HCEC 1CT (cell line): ENCODE measurements at places on chromosomes 13 and 19.

DNA sequence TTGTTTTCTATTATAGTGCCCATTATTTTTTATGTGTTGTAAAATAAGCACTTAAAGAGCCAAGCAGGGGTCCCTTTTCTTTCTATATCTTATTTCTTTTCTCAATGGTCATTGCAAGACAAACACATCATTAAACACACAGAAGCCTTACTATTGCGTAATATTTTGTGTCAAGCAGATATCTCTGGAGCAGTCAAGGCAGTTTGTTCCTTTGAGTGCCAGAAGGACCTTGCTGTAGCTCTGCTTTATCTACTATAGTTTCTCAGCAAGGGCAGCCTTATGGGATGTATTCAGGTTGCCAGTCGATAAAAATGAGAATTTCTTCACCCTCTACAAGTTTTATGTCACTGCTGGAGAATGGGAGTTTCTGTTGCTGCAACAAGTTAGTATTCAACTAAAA, 319.3 kb downstream of the TDRD3 start:
- no peak for DNase-seq

DNA sequence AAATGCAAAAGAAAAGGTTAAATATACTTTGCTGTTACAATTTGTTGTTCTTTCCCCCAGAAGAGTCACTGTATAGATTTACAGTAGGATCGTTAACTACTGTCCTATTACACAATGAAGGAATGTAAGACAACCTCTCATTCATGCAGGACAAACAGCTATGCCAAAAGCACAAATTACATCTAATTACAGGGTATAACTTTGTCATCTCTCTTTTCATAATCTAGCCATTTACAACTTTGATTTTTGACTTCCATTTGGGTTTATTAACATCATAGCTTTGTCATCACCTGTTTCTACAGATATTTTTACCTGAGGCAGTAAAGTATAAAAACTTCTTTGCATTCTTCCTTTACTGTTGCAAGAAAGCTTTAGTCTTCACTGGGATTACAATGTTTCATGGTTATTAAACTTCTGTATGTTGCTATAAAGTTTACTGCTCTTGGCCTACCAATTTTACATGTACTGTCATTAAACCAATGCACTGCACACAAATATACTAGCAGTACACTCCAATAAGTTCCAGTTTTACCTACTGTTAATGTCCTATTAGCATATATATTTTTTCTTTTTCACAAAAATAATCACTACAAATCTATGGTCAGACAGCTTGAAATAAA, 18.9 kb downstream of the MICU2 start:
- no peak for DNase-seq

DNA sequence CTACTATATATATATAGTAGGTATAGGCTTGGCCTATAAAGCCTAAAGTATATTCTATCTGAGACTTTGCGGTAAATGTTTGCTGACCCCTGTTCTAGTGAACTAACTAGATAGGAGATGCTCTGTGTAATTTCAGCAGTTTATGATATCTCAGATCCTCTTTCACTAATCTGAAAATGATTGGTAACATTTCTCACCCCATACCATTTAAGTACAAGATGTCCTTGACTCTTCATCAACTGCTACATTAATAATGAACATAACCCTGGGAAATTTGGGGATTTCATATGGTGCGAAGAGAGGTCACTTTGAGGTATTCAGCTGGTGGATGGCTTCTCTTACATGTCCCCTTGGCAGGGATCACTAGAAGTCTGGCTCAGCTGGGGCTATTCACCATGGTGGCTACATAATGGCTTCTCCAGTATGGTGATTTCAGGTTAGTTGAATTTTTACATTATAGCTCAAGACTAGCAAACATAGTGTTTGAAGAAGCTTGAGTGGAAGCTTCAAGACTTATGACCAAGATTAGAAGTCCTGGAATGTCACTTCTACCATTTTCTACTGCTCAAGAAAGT, 103.6 kb upstream of the MYCBP2 start:
- no peak for DNase-seq

- DNase-seq: peak; percentile 77
Observed at GRCh38 chr19:39397360-39398296, 6.5 kb downstream of the MED29 start.

- DNase-seq: no peak
Observed at GRCh38 chr19:19321141-19321577, 530 bp downstream of the MAU2 start.

GRCh38 chr19:49056101-49056901, 1.2 kb downstream of the CGB7 start:
- DNase-seq: peak; percentile 66

DNA sequence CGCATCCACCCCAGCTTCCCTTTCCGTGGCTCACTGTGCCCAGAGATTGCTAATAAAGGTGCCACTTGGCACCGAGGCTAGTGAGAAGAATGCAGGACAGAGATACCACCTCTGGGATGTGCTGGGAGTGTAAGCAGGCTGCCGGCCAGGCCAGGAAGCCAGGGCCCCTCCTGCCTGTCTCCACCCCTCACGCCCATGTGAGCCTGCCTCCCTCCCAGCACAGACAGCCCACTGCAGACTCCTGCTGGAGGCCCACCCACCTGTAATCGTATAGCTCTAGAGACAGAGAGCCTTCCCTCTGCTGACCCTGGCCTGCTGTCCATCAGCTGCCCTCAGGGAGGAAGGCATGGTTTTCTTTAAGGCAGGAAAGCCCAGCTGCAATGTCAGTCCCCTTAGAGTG, 13.9 kb downstream of the VSTM2B start:
- DNase-seq: no peak

GRCh38 chr19:53553865-53554791, 16.2 kb downstream of the ZNF331 start:
- DNase-seq: peak; percentile 59

DNA sequence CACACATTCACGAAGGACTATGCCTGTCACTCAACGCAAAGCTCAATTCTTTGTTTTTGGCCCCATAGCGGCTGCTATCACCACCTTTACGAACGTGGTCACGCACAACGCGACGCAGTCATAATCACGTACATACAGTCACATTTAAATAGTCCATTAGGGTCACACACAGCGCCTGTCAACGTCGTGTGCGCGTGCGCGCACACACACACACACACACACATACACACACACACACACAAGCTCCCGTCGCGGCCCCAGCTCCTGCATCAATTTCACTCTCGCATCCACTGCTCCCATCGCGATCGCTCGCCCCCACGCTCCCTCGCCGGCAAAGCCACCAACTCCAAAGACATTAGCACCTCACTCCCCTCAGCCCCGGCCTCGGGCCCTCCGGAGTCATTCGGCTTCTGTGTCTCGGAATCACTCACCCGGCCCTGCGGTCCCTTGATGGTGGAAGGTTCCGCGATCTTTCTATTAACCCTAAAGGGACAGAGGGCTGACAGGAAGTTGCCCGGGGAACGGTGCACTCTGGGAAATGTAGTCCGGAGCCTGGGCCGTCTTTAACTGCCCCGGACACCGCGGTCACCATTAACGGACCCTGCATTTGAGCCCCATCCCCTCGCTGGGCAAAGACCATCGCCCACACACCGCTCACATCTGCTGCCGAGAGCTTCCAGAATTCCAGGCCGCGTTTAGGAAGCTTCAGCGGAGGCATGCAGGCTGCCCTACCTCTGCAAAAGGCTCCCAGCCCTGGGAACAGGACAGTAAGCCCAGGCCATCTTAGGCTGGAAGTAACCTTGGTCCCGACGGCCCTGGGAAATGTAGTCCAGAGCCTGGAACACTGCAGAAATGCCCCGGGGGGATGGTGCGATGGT, at the start of gene ZNF790:
Gene ZNF790, minus strand, starts transcription at position 482 of the 878 bp plus-strand sequence. CDS start 12,768 bp downstream, outside the sequence.
- DNase-seq: peak; percentile 90

DNA sequence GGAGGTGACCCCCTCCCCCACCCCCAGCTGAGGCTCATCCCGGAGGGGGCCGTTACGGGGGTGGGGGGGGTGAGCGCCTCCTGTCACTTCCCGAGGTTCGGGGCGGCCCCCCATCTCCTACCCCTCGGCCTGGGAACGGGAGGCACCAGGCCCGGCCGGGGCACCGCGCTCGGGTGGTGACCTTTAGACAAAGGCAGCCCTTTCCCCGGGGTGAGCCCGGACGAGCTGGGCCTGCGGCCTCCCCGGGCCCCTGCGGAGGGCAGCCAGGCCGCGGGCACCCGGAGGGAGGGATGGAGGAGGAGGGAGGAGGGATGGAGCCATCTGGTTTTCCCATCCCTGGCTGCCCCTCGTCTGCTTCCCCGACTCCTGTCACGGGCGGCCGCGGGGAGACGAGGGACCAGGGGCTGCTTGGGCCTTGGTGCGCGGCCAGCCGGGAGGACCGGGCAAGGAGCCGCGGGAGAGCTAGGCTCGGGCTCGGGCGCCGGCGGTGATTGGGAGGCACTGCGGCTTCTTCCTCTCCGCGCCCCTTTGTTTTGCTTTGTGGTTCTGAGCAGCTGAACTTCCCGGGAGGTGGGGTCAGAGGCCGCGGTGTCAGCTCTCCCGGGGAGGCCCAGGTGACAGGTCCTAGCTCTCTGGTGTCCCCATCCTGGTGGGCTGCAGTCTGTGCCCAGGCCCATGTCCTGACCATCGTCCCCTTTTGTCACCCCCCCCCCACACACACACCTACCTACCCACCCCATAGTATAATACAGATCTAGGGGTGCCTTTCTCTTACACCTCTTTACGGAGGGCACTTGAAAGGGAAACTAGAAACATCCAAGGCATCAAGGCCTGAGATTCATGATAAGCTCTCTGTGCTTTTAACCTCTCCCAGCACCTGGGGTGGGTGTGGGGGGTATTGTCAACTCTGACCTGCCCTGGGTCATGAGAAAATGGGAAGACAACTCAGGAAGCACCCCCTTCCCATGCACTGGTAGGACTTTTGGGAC, 1.3 kb downstream of the BICRA start:
- peak; percentile 53 for DNase-seq

- DNase-seq: no peak
Observed at GRCh38 chr13:44780591-44781280, 204.6 kb upstream of the TSC22D1 start.

DNA sequence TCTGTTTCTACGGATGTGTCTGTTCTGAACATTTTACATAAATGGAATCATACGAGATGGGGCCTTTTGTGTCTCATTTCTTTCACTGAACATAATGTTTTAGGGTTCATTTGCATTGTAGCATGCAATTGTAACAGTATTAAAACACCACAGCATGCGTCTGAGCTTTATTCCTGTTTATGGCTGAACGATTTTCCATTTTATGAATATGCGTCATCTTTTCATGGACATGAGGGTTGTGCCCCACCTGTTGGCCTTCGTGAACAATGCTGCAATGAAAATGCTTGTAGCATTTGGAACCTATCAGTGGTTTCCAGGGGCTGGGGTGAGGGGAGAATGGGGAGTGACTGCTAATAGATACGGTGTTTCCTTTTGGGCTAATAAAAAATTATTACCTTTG, 5.1 kb downstream of the OR10H1 start:
- DNase-seq: no peak

- DNase-seq: peak; percentile 27
Observed at GRCh38 chr13:86846501-86846900, 824.7 kb upstream of the SLITRK5 start.

- no peak for DNase-seq
Observed at GRCh38 chr19:12913851-12914690, 5.0 kb downstream of the SYCE2 start.

DNA sequence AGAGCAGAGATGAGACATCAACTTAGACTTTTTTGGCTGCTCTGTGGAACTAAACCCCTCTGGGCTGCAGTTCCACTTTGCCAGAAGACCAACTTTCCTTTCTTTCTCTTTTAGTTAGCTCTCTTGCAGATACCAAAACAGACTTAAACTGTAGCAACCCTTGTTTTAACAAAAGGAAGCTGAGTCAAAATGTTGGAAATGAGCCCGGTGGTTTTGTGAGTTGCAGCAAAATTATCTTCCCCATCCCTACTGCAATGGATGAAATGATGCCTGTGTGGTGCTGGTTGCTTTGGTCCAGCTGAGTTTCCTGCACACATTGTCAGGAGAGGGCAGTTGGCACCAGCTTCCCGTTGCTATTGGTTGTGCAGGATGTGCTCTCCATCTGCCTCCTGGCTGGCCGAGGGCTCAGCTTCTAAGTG, 115.3 kb downstream of the LRCH1 start:
- peak; percentile 82 for DNase-seq

- no peak for DNase-seq
Observed at GRCh38 chr19:16051254-16052025, 24.9 kb upstream of the TPM4 start.

- no peak for DNase-seq
Observed at GRCh38 chr13:31435536-31435935, 235.8 kb downstream of the B3GLCT start.

GRCh38 chr13:112032186-112032993, 34.6 kb upstream of the SOX1 start:
- DNase-seq: peak; percentile 9

- no peak for DNase-seq
Observed at GRCh38 chr19:17726964-17727773, 7.9 kb downstream of the MAP1S start.

- DNase-seq: no peak
Observed at GRCh38 chr13:40329781-40330485, 336.5 kb downstream of the FOXO1 start.

DNA sequence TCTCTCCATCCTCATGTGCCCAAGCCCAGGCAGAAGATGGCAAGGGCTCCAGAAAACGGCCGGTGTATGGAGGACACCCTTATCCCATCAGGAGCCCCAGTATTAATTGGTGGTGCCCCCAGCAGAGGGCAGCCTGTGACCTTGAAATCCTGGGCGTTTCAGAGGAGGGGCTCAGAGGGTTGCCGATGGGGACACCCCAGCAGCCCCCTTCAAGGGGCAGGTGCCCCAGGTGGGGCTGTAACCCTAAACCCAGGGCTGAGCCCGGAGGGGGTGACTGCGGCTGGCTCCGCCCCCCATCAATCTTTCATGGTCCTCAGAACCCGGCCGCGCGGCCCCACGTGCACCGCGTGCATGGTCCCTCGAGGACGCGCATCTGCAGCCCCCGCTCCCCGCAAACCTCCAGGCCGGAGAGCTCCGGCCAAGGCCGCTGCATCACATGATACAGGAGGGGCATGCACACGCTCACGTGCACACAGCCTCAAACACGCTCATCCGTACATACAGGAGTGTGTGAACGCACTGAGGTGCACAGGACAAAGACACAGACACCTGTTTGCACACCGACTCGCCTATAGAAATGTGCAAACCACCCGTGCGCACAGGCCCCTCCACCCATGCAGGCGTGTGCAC, 949 bp downstream of the RAB3A start:
- peak; percentile 17 for DNase-seq
